Stimulated activated CD8-positive, alpha-beta memory T cell treated with anti-CD3 and anti-CD28 coated beads, Interleukin-7, amount 100 ng/mL, for 4 hours (primary cell): ENCODE measurements at places on chromosomes 11 and 22.

DNA sequence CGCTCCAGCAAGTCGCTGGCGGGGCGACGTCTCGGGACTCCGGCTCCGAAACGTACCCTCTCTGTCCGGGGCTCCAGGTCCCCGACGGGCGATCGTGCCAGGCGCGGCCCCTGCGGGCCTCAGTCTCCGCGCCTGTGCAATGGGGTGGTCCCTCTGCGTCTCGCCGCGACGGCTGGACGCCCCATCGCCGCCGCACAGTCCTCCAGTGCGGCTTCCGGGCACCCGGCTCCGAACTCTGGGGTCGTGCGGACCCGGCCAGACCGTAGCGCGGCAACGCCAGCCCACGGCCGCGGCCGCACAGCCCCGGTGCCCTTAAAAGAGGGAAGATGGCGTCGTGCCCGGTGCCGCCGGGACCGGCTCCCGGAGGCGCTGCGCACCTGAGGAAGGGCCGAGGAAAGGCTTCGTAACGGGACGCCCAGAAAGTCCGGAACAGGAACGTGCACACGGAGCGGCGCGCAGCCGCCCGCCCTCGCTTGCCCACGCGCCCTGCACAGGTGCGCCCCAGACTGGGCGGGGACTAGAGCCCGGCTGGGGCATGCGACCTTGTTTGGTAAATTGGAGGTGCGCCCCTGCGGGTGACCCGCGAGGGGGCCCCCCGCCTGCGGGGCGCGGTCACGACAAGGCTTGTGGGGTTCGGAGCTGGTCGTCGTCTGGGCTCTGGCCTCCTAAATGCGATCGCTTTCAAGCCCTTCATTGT, 525 bp downstream of the BIK start:
- peak; percentile 42 for DNase-seq

DNA sequence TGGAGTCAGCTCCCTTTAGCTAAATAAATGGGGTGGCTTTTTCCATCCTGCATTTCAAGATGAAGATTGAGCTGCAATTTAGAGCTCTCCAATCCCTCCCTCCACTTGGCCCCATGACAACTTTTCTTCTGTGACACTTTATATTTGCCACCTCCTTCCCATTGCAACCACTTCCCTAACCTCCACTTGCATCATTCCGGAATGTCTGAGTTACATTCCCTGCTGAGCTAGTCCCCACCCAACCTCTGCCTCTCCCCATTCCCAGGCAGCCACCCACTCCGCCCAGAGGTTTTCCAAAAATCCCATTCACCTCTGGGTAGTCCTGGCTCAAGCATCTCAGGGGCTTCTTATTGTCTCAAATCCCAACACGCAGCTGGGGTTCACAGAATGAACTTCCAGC, 24.7 kb downstream of the PC start:
- DNase-seq: no peak

- DNase-seq: no peak
Observed at GRCh38 chr22:30855677-30856518, 112.7 kb downstream of the MORC2 start.

- no peak for DNase-seq
Observed at GRCh38 chr11:79897896-79898295, 457.1 kb upstream of the TENM4 start.

GRCh38 chr11:43459246-43459645, 100.5 kb downstream of the TTC17 start:
- DNase-seq: no peak

GRCh38 chr11:114304065-114304464, 7.9 kb downstream of the NNMT start:
- DNase-seq: no peak

- DNase-seq: no peak
Observed at GRCh38 chr11:86702220-86702983, 30.0 kb upstream of the ME3 start.

DNA sequence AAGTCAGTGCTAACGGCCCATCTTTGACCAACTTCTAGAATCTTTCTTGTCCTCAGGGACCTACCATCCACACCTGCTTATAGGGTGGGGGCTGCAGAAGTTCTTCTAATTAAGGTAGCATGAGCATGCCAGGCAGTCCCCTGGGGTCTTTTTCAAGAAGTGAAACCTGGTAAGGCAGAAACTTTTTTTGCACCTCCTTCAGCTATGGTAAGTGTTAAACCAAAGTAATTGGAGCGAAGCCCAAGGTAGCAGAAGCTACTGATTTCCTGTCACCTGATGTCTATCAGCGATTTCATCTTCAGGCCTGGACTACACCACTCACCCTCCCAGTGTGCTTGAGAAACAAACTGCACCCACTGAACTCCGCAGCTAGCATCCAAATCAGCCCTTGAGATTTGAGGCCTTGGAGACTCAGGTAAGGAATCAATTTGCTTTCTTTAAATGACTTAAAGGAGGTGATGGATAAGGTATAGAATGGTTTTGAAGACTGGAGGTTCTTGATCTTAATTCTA, at the start of gene MS4A1:
Gene MS4A1, plus strand, starts transcription at position 317 of the 512 bp plus-strand sequence. CDS start 6,528 bp downstream, outside the sequence.
- DNase-seq: no peak

DNA sequence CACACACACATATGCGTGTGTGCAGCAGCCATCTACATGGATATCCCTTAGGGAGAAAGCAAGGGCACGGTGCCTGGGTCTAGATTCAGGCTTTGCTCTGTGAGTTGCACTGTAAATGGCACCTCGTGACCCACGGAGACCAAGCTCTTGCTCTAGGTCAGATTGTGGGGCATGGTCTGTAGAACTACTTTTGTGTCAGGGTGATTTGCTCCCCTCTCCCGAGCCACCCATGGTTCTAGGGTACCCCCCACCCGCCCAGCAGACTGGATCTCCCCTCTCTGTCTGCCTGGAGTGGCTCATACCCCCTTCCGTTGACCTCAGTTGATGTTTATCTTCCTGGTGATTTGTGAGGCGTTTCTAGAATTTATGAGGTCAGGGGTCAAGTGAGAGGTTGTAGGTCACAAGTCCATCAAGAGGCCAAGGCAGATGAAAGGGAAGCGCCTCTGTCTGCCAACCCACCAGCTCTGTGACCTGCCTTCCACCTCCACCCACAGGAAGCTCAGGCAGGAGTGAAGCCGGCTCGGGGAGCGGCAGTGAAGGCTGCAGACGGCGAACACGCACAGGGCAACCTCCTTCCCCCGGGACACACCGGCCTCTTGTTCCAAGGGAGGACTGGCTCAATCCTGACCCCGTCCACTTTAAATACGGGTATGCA, 76.2 kb upstream of the TTLL12 start:
- DNase-seq: peak; percentile 22

GRCh38 chr11:88175569-88176075, 379 bp upstream of the RAB38 start:
- no peak for DNase-seq

DNA sequence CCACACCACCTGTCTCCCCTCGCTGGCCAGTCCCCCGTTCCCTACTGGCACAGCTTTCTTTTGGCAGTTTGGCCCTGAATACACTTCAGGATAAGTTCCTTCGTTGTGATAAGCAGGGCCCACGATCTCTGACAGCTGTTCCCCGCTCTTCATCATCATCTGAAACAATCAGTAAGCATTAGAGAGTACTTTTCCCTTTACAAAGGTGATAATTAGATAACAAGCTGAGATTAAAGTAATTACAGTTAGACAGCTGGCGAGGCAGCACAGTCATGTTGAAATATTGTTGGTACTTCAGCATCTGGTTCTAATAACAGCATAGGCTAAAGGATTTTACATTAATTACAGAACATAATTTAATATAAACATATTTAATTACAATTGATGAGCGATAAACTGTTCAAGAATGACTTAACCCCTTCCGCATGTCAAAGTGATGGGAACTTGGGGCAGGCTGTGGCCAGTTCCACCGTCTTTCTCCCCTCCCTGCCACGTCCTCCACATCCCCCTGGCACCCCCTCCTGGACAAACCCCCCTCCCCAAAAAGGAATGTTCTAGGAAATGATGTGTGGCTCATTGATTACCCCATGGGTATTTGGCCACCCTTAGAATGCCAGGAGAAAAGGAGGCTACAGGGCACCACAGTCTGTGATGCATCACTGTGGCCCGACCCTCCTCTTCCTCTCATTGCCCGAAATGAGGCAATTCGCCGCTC, 134.9 kb downstream of the RCN1 start:
- DNase-seq: no peak

DNA sequence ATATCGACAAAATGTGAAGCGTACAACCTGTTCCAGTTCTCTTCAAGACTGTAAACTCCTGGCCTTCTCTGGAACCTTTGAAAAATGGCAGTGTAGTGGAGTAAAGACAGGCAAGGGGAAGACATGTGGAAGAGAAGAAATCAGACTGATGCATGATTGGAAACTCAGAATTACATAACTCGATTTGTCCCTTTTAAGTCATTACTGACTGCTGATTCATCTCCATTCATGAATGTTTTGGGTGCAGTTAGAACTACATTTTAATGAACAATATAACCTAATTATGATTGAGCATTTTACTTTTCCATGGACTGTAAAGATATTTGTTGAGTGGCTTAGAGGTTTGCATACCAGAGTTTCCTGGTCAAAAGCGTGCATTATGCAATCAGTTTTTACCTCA, 32.9 kb downstream of the FAT3 start:
- DNase-seq: no peak

DNA sequence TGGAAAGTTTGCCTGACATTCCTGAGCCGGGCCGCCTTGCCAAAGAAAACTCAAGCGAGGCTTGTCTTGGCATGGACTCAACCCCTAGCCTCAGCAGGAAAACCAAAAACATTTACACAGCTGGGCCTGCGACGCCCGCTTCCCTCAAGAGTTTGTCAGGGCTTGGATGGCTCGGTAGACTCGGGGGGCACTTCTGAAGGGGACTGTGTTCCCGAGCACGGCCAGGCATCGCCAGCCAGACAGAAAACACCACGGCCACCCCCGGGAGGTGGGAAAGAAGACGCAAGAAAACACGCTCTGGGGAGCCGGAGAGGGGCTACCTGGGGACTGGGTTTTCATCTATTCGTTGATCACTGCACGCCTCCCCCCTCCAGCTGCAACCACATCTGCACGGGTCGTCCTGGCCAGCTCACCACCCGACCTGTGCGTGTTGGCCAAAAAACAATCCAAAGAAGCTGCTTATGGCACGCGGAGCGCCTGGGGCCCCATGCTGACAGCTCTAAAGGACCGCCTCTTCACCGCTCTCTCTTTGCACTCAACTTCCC, 380.7 kb downstream of the MN1 start:
- DNase-seq: no peak

GRCh38 chr11:131815590-131815989, 445.2 kb downstream of the NTM start:
- DNase-seq: no peak

GRCh38 chr11:117479372-117479771, 151.7 kb downstream of the CEP164 start:
- DNase-seq: no peak

- DNase-seq: no peak
Observed at GRCh38 chr11:69970785-69971535, 107.2 kb upstream of the ANO1 start.

GRCh38 chr22:43447380-43447779, 35.6 kb downstream of the MPPED1 start:
- DNase-seq: no peak
